ENCODE measurements at places on chromosomes 13 and 19.

- peak; percentile 83 for DNase-seq
Measured at GRCh38 chr19:750640-751423, at the start of gene MISP. Gene MISP (plus strand): TSS chr19:751112. CDS start chr19:756947, 5,835 bp downstream.

DNA sequence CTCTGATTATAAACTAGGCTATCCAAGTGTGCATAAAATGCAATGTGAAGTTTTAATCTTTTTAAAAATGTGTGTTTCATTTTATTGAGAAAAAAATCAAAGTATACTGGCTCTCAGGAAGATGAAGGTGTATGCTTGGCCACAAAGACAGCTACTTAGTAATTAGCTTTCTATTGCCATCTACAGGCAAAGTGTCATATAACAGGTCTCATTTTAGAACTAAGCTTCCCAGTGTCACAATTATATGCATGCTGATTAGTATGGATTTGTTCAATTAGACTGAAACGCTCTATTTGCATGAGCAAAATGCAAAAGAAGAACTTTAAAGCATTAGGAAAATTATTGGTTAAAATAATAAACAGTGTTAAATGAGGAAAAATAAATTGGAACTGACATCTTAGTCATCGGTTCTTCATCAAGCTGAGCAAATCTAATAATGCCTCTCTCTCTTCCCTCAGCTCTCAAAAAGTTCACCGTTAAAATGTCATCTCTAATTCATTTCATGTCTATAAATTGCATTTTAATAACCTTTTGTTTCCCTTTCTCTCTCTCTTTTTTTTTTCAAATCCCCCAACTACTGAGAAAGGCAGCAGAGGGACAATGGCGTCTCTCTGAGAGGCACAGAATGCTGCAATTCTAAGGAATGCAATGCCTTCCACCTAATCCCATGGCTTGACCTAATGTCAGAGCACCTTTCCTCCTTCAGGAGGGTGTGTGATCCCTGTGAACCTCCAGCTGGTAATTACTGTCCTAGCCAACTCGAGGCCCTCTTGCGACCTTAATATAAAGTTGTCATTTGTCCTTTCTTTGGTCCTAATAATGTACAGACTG is 313.1 kb upstream of the MAB21L1 start:
- peak; percentile 35 for DNase-seq

- peak; percentile 88 for DNase-seq
Measured at GRCh38 chr13:66809485-66809884, 420.7 kb downstream of the PCDH9 start.

GRCh38 chr13:113021811-113022210 is 52.8 kb downstream of the MCF2L start:
- no peak for DNase-seq

DNA sequence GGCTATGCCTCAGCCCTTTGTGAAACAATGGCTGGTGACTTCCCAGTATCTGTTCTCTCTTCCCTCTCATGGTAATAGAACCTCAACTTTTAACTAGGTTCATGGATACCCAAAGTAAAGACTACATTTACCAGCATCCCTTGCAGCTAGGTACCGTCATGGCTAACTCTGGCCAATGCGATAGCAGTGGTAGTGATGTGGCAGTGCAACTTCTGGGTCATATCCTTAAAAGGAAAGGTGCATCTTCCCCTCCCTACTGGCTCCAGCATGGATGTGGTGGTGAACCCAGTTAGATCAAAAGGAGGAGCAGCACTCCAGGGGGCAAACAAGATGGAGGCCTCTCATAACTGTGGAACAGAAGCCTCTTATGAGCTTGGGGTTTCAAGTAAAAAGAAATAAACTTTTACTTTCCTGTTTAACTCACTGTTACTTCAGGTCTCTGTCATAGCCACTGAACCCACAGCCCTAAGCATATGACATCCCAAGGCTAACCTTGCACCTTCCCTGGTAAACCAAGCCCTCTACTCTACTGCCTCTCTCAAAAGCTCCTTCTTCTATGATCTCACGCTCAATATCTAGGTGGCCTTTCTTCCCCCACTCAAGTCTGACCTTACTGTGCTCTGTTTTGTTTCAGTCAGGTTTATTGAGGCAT is 104.4 kb downstream of the DOCK9 start:
- DNase-seq: no peak

DNA sequence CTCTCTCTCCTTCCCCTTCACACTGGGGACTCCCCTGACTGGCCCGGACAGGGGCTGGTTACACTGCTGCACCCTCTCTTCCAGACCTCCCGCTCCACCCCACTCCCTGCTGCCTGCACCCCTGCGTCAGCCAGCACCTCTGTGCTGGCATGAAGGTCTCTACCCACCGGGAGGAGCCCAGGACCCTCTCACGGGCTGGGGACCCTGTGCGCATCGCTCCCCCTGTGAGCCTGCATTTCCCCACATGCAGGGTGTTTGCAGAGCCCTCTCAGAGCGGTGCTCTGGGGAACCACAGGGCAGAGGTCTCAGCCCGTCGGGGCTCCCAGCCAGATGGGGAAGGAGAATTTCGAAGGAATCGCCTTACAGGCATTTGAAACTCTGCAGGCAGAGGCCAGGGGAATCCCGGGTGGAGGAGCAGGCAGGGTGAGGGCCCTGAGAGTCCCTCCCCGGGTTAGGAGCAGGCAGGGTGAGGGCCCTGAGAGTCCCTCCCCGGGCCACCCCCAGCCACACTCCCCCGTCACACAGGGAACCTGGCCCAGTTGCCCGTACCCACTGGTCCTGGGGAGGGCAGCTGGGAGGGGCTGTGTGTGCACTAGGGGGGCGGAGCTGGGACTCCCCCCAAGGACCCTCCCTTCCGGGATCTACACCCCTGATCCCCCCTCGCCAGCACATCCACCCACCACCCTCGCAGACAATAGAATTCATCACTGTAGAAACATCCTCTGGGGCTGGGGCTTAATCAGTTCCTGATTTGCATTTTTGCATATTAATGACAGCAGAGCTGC is 16.3 kb upstream of the TCF3 start:
- no peak for DNase-seq

- DNase-seq: no peak
Measured at GRCh38 chr13:96684469-96684868, 309.8 kb downstream of the OXGR1 start.

DNA sequence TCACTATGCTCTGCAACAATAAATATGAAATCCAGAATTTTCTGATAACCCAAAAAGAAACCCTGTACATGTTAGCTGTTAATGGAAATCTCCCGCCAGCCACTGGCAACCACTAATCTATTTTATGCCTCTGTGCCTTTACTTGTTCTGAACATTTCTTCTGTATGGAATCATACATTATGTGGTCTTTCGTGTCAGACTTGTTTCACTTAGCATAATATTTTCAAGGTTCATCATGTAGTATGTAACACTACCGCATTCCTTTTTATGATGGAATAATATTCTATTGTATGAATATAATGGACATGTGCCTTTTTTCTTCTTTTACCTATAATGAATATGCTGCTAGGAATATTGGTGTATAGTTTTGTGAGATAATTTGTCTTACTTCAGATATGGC is 1123.3 kb downstream of the EFNB2 start:
- DNase-seq: no peak

- DNase-seq: no peak
Measured at GRCh38 chr13:93309886-93310523, 83.4 kb downstream of the GPC6 start.

DNA sequence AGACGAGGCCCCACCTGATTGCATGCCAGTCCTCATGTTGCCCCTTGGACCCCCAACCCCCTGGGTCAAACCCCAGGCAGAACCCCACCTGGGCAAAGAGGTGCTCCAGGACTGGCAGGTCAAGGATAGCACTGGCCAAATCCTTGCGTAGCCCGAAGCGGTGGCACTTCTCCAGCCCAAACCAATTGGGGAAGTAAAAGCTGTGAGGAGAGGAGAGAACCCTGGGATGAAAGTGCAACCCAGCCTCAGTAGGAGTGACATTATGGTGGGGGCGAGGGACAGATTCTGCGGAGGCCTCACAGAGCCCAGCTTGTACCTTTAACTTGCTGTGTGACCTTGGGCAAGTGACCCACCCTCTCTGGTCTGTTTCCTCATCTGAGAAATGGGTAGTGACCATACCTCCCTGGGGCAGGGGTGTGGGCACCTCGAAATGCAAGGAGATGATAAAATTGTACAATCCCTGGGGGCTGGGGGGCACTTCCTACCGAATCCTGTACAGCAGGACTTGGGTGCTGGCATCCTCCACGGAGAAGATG is 4.4 kb downstream of the JAK3 start:
- no peak for DNase-seq

GRCh38 chr13:23608701-23609413 is 38.6 kb downstream of the TNFRSF19 start:
- no peak for DNase-seq

- DNase-seq: no peak
Measured at GRCh38 chr13:35475212-35475959, 1.1 kb downstream of the MAB21L1 start.

DNA sequence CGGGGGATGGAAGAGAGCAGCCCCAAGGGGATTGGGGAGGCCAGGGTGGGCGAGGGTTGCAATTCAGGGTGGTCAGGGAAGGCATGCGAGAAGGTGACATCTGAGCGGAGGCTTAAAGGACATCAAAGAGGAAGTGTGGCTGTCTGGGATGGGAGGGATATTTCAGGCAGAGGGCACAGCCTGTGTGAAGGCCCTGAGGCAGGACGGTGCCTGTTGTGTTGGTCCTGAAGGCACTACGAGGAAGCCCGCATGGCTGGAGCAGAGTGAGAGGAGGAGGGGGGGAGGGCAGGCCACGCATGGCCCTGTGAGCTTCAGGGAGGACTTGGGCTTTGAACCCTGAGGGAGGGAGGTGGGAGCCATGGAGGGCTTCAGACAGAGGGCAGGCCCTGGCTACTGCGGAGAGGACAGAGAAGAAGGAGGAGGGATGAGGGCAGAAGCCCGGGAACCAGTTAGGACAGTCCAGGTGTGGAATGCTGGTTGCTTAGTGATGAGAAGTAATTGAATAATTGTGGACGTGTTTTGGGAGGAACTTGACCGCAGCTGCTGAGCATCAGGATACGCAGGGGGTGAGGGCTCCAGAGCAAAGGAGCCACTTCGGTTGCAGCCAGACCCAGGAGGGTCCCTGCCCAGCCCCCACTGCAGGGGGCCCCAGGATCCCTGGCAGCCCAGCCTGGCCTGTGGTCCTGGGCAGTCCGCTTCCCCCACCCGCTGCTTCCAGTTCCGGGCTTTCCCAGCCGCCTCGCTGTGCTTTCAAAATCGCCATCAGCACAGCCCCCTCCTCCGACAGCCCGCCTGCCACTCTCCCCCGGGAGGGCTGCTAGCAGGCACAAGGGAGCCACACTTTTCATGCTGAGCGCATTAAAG is 6.2 kb downstream of the TLE6 start:
- DNase-seq: peak; percentile 92

- peak; percentile 38 for DNase-seq
Measured at GRCh38 chr13:113305208-113305607, 8.2 kb downstream of the LAMP1 start.

DNA sequence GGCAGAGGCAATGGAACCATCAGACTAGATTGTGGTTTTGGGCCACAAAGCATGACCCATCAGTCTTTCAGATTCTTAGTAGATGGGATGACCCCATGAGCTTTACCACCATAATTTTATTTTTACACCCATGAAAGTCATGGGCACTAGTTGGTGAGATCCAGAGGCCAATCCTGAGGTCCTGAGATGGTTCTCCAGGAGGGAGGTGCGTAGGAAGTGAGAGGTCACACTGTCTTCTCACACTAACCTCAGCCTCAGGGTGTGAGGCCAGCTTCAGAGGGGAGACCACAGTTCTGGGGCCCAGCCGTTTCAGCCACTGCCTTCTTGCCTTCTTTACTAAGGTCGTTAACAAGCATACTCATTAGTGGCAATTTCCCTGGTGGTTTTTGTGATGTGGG is 106.4 kb downstream of the AKAP11 start:
- DNase-seq: no peak

GRCh38 chr13:34708566-34709313 is 233.3 kb upstream of the NBEA start:
- DNase-seq: no peak

- no peak for DNase-seq
Measured at GRCh38 chr13:97853550-97853949, 99.9 kb upstream of the IPO5 start.

- no peak for DNase-seq
Measured at GRCh38 chr13:73440296-73440895, 381.6 kb downstream of the KLF5 start.

DNA sequence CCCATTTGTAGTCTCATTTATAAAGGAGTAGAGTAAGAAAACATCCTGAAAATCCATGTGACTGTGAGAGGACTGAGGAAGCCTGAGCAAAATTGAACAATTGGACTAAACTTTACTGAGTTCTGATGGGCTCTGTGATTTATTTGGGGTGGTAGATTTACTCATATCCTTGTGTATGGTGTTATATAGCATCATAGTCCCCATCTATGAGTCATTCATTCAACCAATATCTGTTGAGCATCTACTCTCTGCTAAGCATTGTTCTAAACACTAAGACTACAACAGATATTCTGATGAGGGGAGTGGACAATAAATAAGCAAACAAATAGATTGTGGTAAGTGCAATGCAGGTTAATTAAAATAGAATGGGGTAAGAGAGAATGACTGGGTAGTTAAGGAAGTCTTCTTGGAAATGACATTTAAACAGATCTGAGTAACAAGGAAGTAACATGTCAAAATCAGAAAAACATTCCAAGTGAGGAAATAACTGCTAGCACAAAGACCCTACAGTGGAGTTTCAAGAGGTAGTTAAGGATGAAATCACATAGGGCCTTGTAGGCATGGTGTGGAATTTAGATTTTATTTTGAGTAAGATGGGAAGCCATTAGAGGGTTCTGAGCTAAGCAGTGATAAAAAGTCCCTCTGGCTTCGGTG is 36.3 kb upstream of the MLNR start:
- no peak for DNase-seq

DNA sequence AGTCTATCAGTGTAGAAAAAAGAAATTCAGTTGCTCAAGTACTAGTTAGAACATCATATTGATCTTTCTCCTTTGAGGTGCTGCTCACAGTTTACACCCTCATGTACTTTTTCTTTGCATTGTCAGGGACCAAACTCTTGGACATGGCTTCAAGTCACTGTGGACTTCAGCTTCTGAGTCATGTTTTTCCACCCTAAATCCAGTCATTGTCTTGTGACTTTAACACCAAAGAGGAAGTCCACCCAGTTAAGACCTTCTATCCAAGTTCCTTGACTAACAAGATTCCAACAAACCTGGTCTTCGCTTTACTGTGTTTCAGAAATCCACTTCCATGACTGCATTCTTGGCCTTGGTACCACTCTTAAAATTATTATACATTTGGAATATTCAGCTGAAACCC is 206.7 kb upstream of the ARGLU1 start:
- no peak for DNase-seq

DNA sequence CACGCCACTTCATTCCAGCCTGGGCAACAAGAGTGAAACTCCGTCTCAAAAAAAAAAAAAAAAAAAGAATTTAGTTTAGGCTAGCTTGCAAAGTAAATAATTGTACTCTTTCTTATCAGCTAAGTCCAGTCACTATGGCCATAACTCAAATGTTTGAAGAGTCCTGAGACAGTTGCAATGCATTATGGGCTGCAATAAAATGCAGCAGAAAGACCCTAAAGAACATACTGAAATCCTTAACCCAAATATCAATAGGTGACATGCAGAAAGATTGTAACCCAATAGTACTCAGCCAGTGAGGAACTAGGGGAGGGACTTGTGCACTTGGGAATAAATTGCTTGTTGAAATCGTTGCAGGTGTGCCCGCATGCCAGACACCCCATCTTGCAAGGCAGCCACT is 20.9 kb upstream of the FFAR2 start:
- no peak for DNase-seq

GRCh38 chr19:7928741-7929701 is 3.1 kb upstream of the CTXN1 start:
- DNase-seq: peak; percentile 22

- DNase-seq: no peak
Measured at GRCh38 chr19:53596056-53596455, 35.7 kb upstream of the DPRX start.

- DNase-seq: no peak
Measured at GRCh38 chr19:3698974-3699740, 1.1 kb downstream of the PIP5K1C start.

All from NCI-H1105 treated with DMSO at 0.1 percent for 48 hours (cell line).